Forelimb muscle (tissue), 1 donor: ENCODE measurements at places on chromosomes 11 and 22. TPM values are rescaled to one million over a fixed set of nuclear protein-coding genes. Genes with fewer than 3 reads are reported as not detected.
A peak's percentile ranks its signal among the peaks of the same experiment; 100 is the strongest.

DNA sequence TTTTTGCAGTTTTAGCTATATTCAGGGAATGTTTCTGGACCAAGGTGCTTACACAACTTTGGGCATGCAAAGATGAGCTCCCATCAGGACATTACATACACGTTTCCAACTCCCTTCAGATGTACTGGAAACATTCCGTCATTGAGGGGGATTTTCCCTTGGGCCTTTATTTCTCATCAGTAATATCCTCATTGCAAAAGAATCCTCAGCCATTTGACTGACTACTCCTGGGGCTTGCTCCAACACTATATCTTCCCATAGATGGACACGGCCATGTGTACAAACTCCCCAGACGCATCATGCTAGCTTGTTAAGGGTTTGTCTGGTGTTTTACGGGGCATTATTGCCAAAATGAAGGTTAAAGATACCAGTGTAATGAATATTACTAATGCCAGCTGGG is 59.3 kb upstream of the NUP160 start:
- DNase-seq = no peak

DNA sequence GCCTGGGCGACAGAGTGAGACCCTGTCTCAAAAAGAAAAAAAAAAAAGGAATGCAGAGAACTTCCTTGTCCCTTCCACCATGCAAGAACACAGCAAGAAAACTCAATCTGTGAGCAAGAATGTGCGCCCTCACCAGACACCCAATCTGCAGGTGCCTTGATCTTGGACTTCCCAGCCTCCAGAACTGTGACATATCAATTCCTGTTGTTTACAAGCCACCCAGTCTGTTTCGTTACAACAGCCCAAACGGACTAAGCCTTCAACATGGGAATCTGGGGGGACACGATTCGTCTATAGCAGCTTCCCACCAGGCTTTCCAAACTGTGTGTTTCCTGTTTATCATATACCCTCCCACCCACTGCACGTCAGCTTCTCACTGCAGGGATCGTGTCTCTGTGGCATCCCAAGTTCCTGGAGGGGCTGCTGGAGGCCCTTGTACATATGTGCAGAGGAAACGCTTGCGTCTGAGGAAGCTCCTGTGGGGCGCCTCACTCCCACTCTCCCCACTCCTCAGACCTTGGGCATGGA is 11.0 kb upstream of the PSMC3 start:
- DNase-seq = no peak

DNA sequence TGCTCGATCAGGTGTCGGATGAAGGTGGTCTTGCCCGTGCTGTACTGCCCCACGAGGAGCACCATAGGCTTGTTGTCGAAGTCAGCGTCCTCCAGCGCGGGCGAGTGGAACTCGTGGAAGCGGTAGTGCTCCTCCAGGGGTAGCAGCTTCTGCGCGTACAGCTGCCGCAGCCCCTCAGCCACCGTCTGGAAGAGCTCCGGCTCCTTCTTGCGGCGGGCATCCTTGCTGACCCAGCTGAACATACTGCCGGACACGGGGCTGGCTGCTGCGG is 263 bp downstream of the EHD1 start:
- no peak for DNase-seq

GRCh38 chr11:6742260-6742659 is 29.5 kb downstream of the OR2AG2 start:
- DNase-seq = no peak

DNA sequence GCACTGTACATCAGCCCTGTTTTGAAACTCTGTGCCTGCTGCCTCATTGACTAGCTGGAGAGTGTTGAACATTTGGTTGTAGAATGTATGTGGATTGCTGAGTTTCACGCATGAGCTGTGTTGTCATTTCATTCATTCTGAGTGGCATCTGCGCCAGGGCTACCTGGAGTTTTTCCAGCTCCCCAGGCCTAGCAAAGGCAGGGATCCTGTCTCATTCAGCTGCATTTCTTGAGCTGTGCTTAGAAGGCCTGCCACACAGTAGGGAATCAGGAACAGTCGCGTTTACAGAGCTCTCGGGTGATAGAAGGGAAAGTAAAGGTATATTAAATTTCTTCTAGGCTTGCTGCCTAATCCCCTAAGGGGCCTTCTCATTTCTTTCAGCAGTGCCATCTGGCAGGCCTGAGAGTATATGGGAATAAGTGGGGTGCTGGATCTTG is 44.3 kb downstream of the PTPRJ start:
- no peak for DNase-seq

DNA sequence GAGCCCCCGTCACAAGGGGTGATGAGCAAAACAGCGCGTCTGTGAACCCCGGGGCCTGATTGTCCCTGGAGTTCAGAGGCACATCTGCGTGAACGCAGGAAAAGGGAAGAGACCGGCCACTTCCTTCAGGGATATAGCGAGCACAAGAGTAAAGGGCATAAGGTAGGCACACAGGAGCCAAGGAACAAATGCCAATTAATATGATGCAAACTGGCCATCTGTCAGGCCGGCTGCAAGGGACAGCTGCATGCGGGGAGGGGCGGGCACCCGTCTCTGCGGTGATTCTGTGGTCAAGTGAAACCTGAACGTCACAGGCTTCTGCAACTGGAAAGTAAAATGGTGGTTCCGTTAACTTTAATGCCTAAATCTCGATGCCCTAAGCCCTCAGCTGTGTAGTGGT is 64.7 kb downstream of the TRIM29 start:
- DNase-seq = no peak

DNA sequence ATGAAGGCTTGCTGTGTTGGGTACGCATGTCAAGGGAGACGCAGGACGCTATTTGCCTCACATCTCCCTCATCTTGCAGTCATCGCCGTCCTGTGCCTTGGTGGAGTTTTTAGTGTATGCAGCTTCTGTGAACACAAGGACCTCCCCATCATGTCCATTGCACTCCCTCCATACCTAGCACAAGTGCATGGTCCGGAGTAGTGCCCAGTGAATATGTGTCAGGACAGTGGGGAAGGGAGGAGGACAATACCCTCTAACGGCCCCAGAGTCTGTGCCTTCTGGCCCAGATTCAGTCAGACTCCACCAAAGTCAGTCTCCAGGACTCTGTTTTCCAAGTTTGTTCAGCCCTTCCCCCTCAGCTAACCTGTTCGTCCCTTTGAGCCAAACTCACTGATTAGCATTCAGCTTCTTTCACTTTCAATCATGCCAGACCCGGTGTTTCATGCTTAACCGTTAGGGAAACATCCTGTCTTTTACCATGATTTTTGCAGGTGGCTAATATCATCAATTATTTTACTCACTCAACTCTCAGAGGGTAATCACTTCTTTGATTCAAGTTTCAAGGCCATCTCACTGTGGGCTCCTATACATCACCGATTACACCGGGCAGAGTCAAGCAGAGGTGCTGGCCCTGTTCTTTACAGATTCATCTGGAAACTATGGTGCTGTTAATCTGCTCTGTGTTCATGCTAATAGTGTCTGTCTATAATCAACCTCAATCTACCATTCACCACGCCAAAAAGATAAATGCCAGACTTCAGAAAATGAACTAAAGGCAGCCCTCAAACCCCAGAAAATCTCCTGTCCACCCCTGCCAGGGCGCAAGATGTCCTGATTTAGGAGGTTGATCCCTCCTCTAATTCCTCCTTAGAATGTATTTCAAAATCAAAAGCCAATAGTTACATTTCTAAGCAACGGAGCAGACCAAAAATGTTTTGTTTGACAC is 156.5 kb downstream of the RRAS2 start:
- DNase-seq = no peak

DNA sequence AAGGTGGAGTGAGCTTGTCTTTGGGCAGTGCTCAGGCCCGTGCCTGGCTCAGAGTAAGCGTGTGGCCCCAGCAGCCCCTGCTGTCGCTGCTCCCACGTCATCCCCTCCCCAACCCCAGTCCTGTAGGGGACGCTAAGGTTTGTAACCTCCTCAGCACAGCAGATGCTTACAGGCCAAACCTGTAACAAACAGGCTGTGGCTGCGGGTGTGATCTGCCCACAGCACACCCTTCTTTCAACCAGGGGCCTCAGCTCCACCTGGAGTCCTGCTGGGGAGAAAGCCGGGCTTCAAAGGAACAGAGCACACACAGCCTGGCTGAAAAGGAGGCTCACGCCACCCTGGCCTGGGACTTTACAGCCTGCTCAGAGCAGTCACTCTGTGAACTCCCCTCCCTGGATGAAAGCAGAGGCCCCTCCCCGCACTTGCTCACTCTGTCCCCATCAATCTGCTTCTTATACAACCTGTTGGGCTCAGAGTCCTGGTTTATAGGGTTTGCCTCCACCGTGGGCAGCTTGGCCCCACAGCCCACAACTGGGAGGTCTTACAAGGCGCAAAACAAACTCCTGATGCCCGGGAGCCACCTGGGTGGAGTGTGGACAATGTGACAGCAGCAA is 54.3 kb downstream of the SCUBE1 start:
- DNase-seq = no peak

GRCh38 chr11:102534261-102534872 is 3.8 kb upstream of the MMP7 start:
- DNase-seq = no peak

DNA sequence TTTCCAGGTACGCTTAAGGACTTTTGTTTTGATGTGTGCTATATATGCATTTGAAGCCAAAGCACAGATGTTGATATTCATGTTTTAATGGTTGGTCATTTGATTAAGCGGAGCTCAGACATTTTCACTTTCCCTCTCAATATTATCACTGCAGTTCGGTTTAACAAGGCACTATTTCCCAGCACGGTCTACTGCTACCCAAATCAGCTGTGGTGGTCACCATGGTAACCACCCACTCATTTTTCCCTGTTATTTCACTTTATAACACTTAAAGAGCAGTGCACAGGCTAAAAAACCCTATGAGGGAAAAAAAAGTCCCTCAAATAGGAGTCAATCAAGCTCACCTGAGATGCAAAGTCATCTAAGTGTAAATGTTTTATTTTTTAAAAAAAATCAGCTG is 439.6 kb upstream of the CCDC90B start:
- no peak for DNase-seq

DNA sequence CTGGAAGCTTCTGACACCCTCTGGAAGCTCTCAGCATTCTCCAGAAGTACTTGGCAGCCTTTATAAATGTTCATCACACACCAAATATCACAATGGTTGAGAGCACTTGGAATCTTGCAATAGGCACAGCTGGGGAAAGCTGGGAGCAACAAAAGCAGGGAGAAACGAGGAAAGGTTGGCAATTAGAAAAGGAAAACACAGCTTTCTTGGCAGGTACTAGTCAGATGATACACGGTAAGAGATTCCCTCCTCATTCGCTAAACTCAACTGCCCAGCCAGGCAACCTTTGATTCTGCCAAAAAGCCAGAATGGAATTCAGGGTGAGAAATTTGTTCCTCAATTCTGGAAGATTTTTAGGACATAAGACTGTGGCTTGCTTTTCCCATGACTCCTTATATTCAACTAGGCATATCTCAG is 576.9 kb upstream of the ANO5 start:
- peak; percentile 70 for DNase-seq

GRCh38 chr22:23796461-23796860 is 9.7 kb downstream of the SMARCB1 start:
- no peak for DNase-seq

- no peak for DNase-seq
These were observed 15.1 kb downstream of the OR10V1 start for GRCh38 chr11:59698506-59698905.

GRCh38 chr22:38862375-38863329 is 9.4 kb downstream of the CBX6 start:
- DNase-seq = no peak

DNA sequence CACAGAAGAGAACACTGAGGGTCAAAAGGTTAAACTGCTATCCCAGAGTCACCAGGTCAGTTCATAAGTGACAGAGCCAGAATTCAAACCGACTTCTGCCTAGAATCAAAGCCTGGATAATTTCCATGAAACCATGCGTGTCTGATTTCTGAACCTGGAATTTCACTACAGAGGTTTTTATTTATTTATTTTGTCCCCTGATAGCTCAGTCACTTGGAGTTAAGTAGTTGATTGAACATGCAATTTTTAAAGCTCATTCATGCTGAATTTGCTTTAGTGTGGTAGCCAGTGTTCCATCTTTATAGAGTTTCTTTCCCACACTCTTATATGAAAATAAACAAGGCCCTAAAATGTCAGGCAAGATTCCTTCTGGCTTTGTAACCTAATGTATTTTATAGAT is 93.2 kb downstream of the NAV2 start:
- DNase-seq = no peak

- DNase-seq = no peak
These were observed 222.2 kb downstream of the NAV2 start for GRCh38 chr11:19934828-19935259.

- no peak for DNase-seq
These were observed 356.0 kb upstream of the CADM1 start for GRCh38 chr11:115860246-115860645.

- no peak for DNase-seq
These were observed 789 bp downstream of the SPECC1L start for GRCh38 chr22:24271386-24271854.

GRCh38 chr11:66743271-66743968 is 14.4 kb upstream of the SPTBN2 start:
- no peak for DNase-seq

- no peak for DNase-seq
These were observed 39.4 kb downstream of the DHCR7 start for GRCh38 chr11:71408826-71409225.

DNA sequence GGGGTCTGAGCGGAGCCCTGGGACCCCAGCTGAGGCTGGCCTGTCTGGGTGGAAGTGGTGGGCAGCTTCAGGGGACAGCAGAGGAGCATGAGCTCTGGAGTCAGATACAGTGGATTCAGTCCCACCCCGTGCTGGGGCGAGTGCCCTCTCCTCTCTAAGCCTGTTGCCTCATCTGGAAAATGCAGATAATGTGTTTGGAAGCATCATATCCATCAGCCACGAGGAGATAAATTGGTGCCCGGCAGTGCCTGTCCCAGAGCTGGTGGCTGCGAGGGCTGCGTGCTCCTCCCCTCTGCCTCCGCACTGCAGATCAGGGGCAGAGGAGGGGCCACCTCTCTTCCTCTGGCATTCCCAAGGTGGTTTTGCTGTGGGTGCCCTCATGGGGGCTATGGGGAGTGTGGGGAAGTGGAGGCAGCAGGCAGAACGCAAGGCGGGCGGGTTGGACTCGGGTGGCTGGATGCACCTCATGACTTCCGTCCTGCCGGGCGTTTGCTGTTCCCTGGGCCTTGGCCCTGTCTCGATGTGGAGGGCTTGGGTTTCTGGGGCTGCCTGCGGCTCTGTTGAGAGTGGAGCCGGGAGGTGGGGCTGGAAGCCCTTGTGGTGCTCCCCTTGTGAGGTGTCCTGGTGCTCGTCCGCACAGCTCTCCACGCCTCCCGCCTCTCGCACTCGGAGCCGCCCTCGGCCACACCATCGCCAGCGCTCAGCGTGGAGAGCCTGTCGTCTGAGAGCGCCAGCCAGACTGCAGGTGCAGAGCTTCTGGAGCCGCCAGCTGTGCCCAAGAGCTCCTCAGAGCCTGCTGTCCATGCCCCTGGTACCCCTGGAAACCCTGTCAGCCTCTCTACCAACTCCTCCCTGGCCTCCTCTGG is 20.9 kb downstream of the MICALL1 start:
- DNase-seq = no peak

GRCh38 chr11:17725174-17725573 is 5.8 kb downstream of the MYOD1 start:
- no peak for DNase-seq

GRCh38 chr11:88596786-88597185 is 259.2 kb upstream of the CTSC start:
- no peak for DNase-seq

CSNK2A3 gene
- 0.24 TPM for polyA plus RNA-seq

TRIM48 gene
- not detected for polyA plus RNA-seq

SUSD2 gene
- polyA plus RNA-seq = 0.91 TPM

NAALAD2 gene
- 5.2 TPM for polyA plus RNA-seq

PPP6R3 gene
- polyA plus RNA-seq = 61.9 TPM

TEX54 gene
- polyA plus RNA-seq = not detected

MIOX gene
- 0.15 TPM for polyA plus RNA-seq
